Stromal cell of bone marrow (primary cell): ENCODE measurements at places on chromosomes 6 and 20.

- DNase-seq, result no peak
These were observed 124.0 kb upstream of the STXBP5 start for GRCh38 chr6:147080225-147080624.

- no peak for DNase-seq
These were observed 238.9 kb downstream of the ERMARD start for GRCh38 chr6:169990095-169991030.

DNA sequence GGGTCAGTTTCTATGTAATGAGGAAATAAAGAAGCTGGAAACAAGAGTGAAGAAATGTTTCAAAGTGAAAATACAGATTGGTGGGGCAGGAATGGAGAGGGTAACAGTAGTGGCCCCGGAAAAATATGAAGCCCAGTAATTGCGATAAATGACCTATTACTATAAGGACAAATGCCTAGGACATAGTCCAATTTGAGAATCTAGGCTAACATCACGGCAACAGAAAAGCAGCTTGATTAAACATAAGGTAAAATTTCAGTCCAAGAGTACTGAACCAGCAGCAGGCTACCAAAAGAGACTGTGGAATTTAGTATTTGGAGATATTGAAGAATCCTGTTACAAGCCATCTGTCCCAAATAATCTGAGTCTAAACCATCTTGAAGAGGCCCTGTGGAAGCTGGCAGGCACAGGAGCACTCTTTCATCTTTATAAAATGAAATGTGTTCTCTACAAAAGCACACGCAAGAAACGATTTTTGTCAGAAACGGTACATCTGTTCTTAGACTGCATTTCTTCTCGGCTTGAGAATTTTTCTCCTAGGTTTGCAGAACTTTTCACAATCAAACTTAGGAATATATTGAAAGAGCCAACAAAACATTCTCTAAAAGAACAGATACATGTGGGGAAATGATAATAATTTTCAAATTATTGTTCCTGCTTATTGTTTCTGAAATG is 49.3 kb downstream of the ELOVL5 start:
- DNase-seq, result no peak

GRCh38 chr6:82084324-82084920 is 163.1 kb downstream of the IBTK start:
- no peak for DNase-seq

GRCh38 chr6:133891149-133891926 is 2.4 kb downstream of the TCF21 start:
- no peak for DNase-seq

- DNase-seq, result no peak
These were observed 99.6 kb upstream of the SLC22A16 start for GRCh38 chr6:110575925-110576463.

GRCh38 chr6:87436435-87436834 is 28.7 kb downstream of the CFAP206 start:
- DNase-seq, result peak; percentile 27

GRCh38 chr6:118933855-118934460 is 1.0 kb downstream of the MCM9 start:
- DNase-seq, result no peak

- DNase-seq, result peak; percentile 79
These were observed 23.1 kb downstream of the CMTR1 start for GRCh38 chr6:37456126-37456525.

DNA sequence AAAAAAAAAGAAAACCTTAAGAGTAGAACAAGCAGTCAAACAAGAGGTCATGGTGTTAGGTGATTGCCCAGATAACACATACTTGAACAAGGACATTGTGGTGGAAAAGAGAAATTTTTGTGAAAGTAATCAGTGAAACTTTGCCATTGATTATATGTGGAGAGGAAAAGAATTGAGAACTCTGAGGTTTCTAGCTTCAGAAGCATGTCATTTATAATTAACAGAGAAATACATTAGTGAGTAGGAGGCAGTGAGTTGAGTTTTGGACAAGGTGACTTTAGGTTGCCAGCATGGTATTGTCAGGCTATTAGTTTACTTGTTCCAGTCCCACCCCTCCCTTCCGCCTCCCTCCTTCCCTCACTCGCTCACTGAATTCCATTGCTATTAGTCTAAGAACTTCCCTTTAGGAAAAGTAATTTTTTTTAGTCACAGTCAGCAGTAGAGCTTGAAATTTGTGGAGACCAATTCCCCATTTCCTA is 17.2 kb downstream of the TAB2 start:
- DNase-seq, result peak; percentile 49

- no peak for DNase-seq
These were observed 44.5 kb downstream of the TIAM2 start for GRCh38 chr6:155039618-155040017.

GRCh38 chr6:170152989-170153388 is 137.9 kb downstream of the DLL1 start:
- DNase-seq, result no peak

- DNase-seq, result no peak
These were observed 351.2 kb upstream of the MAP3K7 start for GRCh38 chr6:90938122-90938521.

DNA sequence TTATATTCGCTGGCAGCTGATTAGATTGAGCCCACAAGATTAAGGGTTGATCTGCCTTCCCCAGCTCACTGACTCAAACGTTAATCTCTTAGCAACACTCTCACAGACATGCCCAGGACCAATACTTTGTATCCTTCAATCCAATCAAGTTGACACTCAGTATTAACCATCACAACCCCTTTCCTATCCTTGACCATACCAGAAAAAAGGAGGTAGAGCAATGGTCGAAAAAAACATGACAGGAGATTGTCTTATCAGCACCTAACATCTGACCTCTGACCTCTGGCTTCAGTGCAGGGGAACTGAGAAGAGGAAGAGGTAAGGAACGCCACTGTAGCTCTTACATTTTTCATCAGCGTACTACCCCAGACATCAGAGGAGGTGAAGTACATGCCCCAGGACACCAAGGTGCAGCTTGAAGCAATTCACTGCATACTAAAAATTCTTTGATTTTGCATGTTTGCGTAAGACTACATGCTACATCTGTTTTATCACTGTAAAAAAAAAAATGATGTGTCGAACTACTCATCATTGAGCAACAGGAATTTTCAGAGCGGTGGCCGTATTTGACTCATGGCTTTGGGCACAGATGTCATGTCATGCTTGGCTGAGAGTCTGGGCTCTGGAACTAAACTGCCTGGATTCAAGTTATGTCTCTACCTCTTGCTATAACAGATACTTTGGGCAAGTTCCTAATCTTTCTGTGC is 188.0 kb upstream of the TAB2 start:
- peak; percentile 36 for DNase-seq

DNA sequence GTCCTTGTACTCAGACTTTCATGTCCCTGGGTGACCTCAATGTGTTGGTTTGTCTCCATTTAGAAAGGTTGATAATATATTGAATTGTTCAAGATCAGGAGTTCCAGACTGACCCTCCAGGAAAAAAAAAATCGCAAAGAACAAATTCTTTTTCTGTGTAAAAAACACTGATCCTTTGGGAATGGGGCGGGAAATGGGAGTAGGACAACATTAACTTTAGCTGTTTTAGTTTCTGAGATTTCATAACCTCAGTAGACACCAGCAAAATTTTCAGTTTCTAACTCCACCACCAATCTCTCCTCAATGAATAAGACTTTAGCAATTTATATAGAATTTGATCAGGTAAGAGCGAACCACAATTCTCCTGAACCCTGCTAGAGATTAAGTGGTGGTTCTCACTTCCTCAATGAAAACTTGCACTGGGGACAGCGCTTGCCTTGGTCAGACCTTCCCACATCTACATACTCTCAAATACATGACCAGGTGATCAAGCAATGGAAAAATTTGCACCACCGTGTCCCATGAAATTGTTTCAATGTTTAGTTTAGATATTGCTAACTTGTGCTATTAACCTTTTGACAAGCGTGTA is 231.2 kb upstream of the PLN start:
- no peak for DNase-seq

DNA sequence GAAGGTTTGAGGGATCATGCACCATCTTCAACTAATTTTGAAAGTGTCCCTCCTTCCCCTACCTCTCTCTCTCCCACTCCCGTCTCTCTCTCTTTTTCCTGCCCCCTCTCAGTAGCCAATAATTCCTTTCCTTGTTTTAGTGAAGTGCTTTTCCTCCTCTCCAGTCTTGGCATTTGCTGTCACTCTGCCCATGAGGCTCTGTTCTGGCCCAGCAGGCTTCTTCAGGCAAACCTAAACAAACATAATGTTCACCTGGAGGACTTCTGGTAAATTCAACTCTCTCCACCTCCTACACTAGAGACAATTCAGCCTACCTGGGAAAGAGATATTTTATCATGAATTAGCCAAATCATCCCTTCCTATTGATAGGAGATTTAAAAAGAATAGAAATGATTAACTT is 320.4 kb upstream of the RNF24 start:
- DNase-seq, result no peak

DNA sequence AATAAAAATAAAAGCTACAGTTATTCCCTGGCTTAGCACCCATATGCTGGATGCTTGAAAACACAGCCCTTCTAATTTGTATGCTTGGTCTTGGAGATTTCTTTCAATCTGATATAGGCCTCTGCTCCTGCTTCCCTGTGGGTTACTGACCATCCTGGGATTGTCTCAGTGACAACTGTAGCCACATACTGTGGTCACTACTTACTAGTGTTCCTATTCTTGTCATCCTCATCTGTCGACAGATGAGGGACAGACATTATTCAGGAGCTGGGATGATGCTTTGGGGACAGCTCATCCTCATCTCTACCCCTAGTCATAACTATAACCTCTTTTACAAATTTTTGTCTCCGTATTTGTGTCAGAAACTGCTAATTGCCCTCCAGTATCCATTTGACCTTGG is 388.9 kb upstream of the MAP3K7 start:
- DNase-seq, result no peak

GRCh38 chr6:106667022-106667402 is 37.6 kb downstream of the QRSL1 start:
- no peak for DNase-seq

DNA sequence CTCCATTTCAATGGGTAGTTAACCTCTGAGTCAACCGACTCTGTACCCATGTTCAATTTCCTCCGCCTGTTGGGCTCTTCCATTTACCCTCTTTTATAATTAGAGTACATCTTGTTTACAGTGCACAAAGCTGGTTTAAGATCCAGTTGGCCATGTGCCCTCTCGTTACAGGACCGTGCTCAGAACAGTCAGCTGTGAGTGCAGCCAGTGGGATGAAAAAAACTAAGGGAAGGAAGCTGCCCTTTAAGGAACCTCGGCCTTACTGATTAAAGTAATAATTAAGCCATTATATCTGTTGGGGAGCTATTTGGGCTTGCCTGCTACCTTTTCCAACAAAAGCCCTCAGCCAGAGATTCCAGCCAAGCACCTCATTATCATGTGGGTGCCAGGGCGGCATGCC is 68.8 kb downstream of the TMEM170B start:
- no peak for DNase-seq

DNA sequence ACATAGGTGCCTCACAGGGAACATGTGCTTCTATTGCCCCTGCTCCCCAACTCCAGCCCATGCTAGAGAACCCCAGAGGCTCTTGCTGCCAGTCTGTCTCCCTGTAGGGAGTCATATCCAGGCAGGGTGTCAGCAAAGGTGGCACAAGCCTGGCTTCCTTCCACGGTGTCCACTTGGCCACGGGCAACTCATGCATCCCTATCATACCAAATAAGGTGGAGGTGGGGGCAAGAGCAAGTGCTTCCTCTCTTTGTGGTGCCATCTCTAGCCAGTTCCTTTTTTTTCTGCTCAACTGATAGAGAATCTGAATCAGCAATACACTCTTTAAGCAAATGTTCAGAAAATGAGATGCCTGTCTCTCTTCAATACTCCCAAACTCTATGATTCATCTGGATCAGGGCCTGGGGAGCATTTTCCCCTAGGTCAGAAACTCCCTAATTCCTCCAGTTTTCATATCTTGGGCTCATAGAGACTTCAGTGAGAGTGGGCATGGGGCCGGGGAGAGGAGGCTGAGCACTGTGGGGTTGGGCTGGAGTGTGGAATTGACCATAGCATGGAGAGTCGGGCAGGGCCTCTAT is 105.1 kb upstream of the GPR6 start:
- DNase-seq, result no peak

- no peak for DNase-seq
These were observed 70.4 kb downstream of the PLCB4 start for GRCh38 chr20:9139106-9139833.

DNA sequence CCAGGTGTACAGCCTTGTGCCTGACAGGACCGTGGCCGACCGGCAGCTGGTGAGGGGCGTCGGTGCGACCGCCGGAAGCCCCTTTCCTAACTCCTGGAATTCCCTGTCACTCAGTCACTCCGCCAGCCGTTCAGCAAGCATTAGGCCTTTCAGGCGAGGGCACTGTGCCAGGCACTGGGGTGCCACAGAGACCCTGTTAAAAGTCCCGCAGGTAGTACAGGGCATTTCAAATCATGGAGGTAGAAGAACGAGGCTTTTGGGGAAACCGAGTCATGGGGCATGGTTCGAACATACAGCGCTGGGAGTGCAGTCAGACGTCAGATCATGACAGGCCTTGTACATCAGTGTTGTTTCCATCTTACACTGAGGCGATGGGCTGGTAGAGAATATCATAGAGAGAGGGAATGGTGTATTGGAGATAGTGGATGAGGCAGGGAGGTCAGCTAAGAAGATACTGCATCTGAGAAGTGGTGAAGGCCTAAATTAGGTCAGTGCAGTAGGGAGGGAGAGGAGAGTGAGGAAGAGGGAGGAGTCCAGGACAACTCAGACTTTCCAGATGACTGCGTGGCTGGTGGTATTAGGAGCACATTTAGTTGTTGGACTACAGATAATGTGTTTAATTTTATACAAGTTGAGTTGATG is 892 bp upstream of the DXO start:
- DNase-seq, result peak; percentile 67

- no peak for DNase-seq
These were observed 120.5 kb downstream of the INSM1 start for GRCh38 chr20:20488388-20488787.

- DNase-seq, result no peak
These were observed 84.4 kb upstream of the SCAF8 start for GRCh38 chr6:154648888-154649205.

DNA sequence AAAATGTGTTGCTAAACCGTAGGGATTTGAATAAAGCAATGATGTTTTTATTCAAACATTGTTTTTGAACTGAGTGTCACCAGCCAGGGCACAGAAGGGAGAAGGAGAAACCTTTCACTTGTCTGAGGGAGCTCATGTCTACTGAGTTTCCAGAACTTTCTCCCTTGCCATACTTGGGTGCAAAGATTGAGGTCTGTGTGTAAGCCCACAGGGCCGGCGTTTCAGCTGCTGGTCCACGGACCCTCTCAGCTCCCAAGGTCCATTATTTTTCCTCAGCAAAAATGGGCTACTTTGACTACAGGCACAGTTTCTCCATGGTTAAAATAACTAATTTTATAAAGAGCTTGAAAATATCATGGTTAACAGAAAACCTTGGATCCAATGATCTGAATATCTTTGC is 32.6 kb downstream of the PSMG4 start:
- no peak for DNase-seq

- peak; percentile 62 for DNase-seq
These were observed 65.2 kb downstream of the THBS2 start for GRCh38 chr6:169188475-169188874.

DNA sequence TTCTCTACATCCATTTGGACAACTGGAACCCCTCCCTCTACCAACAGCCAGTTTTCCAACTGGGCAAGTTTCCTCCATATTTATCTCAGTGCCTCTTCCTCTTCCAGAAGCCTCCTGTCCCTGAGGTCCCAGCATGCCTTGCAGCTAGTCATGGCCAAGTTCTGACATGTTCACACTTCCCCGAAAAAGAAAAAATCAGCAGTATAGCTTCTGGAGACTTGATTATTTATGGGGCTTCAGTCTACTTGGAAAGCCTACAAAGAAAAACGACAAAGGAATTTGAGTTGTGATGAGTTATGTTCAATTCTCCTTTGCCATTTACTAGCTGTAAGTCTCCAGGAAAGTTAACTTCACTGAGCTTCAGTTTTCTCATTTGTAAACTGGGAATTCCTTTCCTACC is 406.5 kb downstream of the MAFB start:
- no peak for DNase-seq
